Pulmonary artery endothelial cell (primary cell): ENCODE measurements at places on chromosomes 12 and 14.

GRCh38 chr12:121033625-121034349 lies 5.3 kb downstream of the OASL start:
- no peak for DNase-seq

GRCh38 chr12:14442221-14442881 lies 76.9 kb downstream of the ATF7IP start:
- no peak for DNase-seq

GRCh38 chr12:92136965-92137721 lies 8.5 kb downstream of the BTG1 start:
- DNase-seq: no peak

- no peak for DNase-seq
Measured at GRCh38 chr14:79242666-79243065, 968.6 kb downstream of the DIO2 start.

GRCh38 chr12:28316049-28316448 lies 125.8 kb downstream of the CCDC91 start:
- DNase-seq: no peak

DNA sequence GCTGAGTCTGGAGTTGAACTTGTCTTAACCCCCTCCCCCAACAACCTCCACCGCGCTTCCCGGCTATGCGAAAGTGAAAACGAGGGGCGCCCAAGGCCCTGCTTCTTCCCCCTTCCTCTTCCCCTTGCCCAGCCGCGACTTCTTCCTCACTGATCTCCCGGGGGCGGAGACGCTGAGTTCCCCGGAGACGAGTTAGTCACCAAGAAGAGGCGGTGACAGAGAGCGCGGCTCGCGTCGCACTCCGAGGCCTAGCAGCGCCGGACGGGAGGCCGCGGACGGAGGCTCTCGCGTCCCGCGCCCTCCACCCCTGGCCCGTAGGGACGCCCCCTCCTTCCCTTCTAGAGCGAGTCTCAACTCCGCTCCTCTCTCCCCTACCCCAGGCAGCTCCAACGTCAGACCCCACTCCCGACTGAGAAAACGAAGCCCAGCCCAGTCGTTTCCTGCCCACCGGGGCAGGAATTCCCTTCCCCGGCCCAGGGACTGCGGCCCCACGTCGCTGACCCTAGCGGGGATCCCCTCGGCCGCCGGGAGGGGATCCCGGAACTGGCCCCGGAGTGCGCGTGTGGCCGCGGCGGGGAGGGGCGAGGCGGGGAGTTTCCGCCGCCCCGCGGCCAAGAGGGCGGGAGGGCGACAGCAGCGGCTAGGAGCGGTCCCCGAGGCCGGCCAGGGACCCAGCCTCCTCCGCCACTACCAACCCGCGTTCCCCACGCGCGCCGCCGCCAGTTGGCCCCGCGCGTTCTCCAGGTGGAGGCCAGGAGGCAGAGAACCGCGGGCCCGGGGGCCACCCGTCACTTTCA lies 1.4 kb downstream of the BAZ1A start:
- no peak for DNase-seq

DNA sequence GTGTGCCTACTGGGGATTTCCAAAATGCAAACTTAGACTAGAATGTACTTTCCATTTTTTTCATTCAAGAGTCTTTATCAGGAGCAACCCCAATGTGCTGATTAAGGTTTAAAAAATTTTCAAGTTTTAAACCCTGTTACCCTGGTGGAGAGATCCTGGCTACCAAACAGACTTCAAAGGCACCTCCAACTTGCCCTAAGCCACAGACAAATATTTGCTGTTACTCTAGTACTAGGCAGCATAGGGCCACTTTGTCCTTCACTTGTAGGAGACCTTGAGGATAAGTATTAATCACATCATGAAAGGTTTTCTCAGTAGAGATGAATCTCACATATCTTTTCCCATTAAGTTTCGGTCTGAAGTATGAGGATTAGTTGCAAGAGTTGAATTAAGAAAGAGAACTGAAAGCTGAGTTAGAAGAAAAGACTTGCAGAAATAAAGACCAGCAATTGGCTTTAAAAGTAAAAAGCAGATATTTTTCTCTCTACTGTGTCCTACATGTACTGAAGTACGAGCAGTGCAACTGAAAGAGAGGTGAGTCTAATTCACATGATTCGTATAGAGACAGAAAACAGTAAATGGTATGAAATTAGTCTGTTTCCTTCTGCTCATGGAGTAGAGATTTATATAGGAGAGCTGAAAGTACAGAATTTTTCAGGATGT lies 28.3 kb downstream of the NTN4 start:
- no peak for DNase-seq

GRCh38 chr12:65881348-65881961 lies 57.2 kb downstream of the HMGA2 start:
- no peak for DNase-seq

- DNase-seq: no peak
Measured at GRCh38 chr12:56425193-56425592, 24.0 kb downstream of the TIMELESS start.

GRCh38 chr12:19234981-19235871 lies 105.7 kb downstream of the PLEKHA5 start:
- no peak for DNase-seq

GRCh38 chr14:94119071-94119470 lies 8.5 kb downstream of the IFI27 start:
- DNase-seq: no peak

DNA sequence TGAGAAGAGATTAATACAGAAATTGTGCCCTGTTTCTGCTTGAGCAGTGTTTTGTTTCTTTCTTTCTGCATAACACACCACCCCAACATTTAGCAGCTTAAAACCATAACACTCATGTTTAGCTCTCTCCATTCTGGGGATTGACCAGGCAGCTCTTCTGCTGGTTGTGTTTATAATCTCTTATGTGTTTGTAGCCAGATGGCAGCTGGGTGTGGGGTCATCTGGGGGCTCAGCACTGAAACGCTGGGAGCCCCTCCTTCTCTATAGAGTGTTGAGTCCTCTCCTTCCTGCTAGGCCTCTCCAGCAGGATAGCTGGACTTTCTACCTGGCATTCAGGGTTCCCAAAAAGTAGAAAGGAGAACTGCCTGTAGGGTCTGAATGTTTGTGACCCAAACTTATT lies 270.6 kb downstream of the TTC8 start:
- DNase-seq: no peak

DNA sequence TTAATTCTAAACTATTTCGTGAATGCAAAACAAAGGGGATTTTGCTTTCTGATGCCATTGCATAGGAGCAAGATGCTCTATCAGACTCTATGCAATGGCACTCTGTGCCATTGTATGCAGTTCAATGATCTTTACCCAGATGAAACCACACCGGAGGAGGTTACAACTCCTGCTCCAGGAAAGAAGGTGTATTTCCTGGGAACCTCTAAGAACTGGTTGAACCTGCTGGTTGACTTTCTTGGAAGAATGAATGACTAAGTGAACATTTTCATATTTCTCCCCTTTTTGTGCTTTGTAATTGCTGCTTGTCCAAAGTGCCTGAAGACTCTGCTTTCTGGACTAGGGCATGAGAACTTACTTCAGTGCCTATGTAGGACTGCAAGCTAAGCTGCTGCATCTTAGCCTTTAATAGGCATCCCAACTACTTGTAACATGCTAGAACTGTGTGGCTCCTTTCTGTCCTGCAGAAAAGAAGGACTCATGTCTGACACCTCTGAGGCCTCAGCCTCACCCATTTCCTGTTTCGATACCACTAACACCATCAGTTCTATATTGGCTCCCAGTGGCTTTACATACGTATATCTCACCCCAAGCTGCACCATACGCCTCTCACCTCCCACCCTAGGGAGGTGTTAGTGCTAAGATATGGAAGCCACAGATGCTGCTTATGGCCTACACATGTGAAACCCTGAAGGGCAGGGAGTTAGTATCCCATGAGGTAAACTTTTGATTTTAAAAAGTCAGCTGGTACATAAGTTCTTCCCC lies 193.5 kb upstream of the CNOT2 start:
- DNase-seq: no peak

- no peak for DNase-seq
Measured at GRCh38 chr12:20474443-20474842, 106.1 kb downstream of the PDE3A start.

- DNase-seq: no peak
Measured at GRCh38 chr12:116631619-116632018, 72.4 kb downstream of the MAP1LC3B2 start.

- no peak for DNase-seq
Measured at GRCh38 chr12:44021471-44021971, 185.6 kb downstream of the TMEM117 start.

DNA sequence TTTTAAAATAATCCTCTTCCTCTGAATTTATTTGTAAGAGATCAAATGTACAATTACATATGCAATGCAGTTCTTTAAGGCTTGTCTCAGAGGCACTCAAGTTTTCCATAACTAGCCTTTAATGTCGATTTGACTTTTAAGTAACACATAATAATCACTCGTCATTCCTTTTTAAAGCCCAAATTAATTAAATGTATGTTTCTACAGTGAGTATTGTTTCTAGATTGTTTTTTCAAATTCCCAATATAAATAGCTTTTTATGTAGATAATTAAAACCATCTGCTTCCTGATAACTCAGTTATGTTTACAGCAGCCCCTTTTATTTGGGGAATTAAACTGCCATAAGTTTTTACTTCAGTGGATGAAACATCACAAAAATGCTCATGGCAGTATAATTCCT lies 185.1 kb downstream of the ETNK1 start:
- no peak for DNase-seq

- DNase-seq: peak; percentile 66
Measured at GRCh38 chr12:10069099-10069498, 29.7 kb downstream of the CLEC1A start.

- DNase-seq: no peak
Measured at GRCh38 chr12:43903686-43904085, 67.8 kb downstream of the TMEM117 start.

DNA sequence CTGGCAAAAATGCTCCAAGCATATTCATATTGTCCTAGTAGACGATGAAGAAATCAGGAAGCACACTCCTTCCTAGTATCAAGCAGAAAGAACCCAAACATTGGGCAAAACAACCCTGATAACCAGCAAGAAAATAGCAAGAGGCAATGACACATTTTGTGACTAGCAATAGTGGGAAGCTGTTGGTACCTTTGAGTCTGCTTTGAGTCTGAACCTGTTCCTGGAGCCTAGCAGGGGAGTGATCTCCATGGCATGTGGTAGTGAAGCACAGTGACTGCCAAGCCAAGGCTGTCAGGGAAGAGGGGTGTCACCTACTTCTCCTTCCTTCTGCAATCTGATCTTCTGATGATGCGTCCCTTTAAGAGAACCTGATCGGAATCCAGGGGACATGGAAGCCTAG lies 533.9 kb downstream of the VRK1 start:
- DNase-seq: no peak

GRCh38 chr14:78028471-78028870 lies 141.7 kb upstream of the NRXN3 start:
- DNase-seq: no peak

DNA sequence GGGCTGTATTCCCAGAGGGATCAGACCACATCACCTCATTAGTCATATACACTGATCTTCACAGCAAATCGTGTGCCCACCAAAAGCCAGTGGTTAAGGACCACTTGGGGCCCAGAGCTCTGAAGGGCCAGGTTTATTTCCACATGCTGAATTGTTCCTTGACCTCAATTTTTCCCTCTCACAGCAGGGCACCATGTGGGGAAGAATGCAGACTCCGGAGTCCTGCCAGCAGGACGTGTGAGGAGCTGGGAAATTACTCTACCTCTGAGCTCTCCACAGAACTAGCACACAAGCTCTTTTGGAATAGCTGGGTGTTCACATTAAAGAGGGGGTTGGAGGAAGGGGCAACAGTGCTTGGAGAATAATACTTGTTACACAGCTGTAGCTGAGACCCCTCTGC lies 57.6 kb upstream of the SEL1L start:
- DNase-seq: no peak

- DNase-seq: peak; percentile 44
Measured at GRCh38 chr12:85036234-85036707, at the start of the genes LRRIQ1 and TSPAN19. Gene LRRIQ1, plus strand, starts transcription at chr12:85036351. Its CDS starts 1,826 bp downstream, at chr12:85038177. Gene TSPAN19, minus strand, starts transcription at chr12:85036277. Its CDS starts 6,331 bp downstream, at chr12:85029946.

- DNase-seq: no peak
Measured at GRCh38 chr12:6326316-6327228, 15.3 kb downstream of the TNFRSF1A start.

GRCh38 chr14:23452237-23452636 lies 16.8 kb upstream of the MYH7 start:
- DNase-seq: no peak

DNA sequence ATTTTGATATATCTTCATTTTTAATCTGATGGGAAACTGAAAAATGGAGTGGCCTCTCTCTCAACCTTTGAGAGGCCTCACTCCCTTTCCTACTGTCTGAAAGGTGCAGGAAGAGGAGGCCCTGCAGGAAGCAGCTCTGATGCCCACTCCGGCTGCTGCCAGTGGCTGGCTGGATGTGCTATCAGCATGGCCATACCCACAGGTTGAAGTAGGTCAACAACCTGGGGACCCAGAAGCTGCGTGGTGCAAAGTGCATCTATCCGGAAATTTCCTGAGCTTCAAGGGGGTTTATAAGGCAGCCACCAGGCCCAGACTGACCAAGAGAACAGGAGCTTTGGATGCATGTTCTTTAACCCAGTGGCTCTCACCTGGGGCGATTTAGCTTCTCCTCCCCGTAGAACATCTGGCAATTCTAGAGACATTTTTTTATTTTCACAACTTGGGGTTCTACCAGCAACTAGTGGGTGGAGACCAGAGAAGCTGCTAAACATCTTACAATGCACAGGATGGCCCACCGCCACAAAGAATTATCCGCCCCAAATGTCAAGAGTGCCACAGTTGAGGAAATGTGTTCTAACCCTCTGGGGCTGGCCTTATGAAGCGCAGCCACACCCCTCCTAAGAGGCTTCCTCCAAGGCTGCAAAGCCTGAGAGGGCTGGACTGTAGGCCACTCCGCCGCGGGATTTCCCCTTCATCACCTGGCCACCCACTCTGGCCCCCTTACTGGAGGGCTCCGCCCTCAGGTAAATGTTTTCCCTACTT lies 8.2 kb upstream of the BATF start:
- DNase-seq: no peak

- DNase-seq: peak; percentile 94
Measured at GRCh38 chr14:55807053-55807880, 227.3 kb downstream of the KTN1 start.

- no peak for DNase-seq
Measured at GRCh38 chr12:25069224-25069623, 120.3 kb upstream of the BCAT1 start.

DNA sequence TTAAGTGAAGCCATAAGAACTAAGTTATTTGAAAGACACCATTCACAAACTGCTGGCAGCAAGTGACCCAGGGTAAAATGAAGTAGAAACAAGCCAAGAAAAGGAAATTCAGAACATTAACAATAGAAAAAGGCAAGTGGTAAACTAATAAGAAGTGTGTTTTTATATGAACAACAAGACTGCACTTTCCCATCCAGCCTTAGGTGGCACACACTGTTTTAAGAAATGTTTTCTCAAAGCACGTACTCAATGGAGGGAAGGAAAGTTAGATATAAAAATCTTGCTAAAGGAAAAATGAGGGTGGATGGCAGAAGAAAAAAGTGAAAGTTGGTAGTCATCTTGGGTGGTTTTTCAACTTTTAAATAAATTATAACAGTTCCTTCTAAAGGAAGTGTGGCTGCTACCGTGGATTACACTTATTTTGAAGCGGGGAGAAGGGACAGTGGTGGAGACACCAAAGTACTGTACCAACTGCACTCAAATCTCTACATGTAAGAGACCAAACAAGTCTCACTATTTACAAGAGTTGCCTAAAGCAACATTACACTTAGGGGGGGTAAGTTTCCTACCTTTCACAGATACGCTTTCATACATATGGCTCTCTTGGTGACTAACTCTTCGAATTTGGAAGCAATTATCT lies 58.8 kb downstream of the SEL1L start:
- DNase-seq: no peak
